ENCODE measurements at places on chromosomes 5 and 9.

- peak; percentile 18 for DNase-seq
Measured at GRCh38 chr5:111411301-111411700, 101.0 kb downstream of the STARD4 start.

DNA sequence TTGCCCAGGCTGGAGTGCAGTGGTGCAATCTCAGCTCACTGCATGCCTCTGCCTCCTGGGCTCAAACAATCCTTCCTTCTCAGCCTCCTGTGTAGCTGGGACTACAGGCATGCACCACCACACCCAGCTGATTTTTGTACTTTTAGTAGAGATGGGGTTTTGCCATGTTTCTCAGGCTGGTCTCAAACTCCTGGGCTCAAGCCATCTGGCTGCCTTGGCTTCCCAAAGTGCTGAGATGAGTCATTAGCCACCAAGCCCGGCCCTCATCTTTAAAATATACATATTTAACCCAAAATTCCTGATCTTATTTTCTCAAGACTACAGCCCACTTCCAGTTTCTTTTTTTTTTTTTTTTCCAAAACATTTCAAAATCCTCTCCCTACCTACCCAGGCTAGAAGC is 31.7 kb upstream of the MINAR2 start:
- DNase-seq, result peak; percentile 7

DNA sequence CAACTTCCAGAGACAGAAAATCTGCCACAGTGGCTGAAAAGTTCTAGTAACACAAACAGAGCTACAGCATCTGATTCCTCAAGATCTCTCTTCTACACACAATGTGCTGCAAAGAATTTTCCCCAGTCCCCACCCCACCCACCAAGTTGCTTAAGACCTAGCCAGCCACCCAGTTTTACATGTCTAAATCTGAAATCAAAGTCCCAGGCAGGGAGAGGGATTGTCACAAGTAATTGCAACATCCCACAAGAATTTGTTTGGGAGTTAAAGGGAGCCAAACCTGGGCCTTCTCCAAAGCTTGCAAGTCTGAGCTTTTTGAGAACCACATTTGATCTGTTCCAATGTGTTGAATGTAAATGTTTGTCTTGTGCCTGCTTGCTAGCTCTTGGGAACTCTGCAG is 15.5 kb downstream of the IGIP start:
- DNase-seq, result peak; percentile 36

GRCh38 chr5:65625743-65626142 is 916 bp downstream of the SHLD3 start:
- DNase-seq, result no peak

- DNase-seq, result no peak
Measured at GRCh38 chr5:10949856-10950630, 189.0 kb upstream of the DAP start.

- DNase-seq, result no peak
Measured at GRCh38 chr9:13904746-13905145, 409.2 kb downstream of the NFIB start.

DNA sequence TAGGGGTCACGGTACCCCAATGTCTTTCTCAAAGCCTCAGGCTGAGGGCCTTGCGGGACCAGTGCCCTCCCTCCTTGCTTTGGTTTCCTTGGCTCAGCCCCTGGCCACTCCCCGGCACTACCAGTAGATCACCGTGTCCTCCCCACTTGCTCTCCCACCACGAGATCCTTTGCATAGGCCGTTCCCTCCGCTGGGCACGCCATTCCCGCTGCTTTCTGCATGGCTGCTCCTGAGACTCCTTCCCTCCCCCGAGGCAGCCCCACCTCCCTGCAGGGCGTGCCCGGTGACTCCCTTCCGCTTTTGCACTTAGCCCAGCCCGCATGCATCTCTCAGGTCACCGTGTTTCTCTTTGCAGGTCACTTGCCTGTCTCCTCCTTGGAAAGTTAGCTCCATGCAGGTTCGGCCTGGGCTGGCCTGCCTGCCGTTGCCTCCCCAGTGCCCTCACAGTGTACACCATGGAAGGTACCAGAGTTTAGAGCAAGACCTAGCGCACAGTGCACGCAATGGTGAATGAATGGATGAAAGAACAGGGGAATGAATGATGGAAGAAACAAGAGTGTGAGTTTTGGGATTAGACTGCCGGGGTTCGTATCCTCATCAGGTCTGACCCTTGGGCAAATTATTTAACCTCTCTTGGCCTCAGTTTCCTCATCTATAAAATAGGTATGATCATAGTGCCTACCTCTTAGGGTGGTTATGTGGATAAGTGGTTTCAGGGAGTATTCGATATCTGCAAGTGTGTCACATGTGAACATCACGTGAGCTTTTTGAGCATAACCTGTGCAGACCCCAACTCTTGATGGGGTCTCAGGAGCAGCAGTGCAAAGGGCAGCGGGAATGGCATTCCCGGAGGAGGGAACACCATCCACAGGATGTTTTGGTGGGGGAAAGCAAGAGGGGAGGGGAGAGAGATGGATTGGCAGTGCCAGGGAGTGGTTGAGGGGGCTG is 214.3 kb downstream of the C9orf50 start:
- DNase-seq, result no peak

DNA sequence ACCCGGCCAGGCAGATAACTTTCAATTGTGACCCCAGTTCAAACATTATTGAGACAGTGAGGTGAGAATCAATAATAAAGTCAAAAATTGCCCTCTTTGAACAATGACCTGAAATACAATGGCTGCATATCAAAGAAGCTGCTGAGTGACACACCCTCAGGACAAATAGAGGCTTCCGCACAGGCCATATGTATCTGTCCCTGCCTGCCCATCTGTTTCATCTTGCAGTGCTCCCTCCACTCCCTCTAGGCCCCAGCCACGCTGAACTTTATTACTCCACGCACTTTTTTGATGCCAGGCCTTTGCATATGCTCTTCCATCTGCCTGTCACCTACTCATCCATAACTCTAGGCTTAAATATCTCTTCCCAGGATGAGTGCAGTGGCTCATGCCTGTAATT is 15.9 kb upstream of the PFDN1 start:
- DNase-seq, result no peak

DNA sequence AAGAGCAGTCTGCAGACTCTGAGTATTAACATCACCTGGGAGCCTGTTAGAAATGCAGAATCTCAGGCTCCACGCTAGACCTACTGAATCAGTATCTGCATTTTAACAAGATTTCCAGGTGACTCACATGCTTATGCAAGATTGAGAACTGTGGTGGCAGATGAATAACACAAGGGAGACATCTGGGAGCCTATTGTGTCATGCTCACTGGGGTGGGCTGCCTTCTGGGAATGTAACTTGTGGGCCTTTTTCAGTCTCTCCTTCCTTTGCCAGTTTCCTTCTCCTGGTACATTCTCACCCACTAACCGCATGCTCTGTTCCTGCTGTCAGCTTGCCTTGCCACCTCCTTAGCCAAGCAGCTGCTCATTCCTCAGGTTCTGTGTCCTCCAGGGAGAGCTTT is 176.6 kb upstream of the C9orf72 start:
- DNase-seq, result no peak

DNA sequence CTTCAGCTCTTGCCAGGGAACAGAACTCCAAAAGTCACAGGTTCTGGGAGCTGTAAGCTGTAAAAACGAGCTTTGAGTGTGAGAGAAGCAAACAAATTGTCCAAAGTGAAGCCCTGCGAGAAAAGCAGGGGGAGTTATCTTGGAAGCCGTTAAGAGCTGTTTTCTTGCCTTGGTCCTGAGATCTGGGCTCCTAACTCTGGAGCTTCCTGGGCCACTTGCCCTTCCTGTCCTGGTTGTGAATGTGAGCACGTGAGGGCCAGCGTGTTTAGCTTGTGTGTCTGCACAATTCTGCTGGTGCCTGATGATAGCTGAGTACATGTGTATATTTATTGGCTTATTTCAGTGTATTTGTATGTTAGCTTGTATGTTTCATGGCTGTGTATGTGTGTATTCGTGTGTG is 40.5 kb downstream of the DAB2IP start:
- DNase-seq, result no peak

DNA sequence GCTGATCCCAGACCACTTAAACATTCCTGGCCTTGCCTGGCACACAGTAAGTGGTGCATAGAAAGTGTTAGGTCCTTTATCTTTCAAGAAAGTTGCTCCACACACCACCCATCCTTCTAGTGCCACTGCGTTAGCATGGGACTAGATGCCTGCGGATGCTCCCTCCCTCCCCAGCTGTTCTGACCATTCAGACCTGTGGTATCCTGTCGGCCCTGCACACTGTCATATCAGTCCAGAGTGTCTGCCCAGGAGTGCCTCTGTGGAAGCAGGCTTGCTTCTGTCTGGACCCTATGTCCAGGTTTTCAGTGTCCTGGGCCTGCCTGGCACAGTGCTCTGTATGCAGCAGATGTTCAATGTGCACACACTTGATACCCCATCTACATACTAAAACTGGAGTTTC is 38.3 kb upstream of the SMU1 start:
- no peak for DNase-seq

DNA sequence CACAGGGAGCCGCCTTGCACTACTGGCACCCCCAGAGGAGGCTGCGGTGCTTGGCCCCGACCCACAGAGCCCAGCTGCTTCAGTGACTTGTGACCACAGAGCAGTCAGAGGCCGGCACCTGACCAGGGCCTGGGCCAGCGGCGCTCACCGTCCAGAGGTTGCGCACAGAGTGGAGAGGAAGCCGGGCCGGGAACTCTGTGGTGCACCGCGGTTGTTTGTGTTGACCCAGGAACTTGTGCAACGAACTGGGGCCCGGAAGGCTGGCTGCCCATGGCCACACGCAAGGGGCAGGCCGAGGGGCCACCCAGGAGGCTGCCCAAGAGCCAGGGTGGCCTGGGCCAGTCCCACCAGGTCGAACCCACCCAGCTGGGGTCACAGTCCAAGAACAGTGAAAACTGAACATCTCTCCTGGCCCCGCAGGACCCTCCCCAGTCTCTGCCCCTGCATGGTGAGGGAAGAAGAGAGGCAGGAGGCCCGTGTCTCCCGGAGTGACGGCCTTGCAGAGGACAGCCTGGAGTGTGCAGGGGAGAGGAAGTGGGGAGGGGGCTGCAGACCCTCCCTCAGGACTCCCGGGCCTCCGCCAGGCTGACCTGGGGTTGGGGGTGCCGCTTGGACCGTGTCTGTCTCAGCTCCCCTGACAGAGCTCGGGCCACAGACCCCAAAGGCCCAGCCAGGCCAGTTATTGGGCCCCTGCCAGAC is 42.8 kb upstream of the EGFL7 start:
- DNase-seq, result peak; percentile 15

DNA sequence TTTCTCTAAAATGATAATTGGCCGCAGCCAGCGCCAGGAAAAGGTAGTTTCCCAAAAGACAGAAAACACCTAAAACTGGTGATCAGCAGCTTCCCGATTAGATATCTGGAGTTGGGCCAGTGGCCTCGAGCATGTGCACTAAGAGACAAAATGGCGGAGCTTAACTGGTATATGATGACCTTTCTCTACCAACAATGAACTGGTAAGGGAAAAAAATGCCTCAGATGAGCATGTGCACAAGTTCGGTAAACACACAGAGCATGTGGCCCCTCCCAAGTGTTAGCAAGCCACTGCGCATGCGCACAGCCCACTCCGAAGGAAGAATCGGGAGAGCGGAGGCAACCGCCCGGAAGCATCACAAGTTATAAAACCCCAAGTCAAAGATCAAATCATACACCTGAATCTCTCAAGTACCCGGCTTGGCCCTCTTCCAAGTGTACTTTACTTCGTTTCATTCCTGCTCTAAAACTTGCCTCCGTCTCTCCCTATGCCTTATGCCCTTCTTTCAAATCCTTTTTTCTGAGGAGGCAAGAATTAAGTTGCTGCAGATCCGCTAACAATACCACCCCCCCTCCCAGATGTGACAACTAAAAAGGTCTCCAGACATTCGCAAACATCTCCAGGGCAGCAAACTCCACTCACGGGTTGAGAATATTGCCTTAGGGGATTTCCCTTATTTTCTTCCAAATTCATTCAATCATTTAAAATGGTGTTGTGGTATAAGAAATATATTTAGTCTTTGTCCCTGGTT is 15.0 kb upstream of the PTBP3 start:
- DNase-seq, result peak; percentile 88

- DNase-seq, result no peak
Measured at GRCh38 chr5:142838845-142839244, 68.7 kb downstream of the ARHGAP26 start.

DNA sequence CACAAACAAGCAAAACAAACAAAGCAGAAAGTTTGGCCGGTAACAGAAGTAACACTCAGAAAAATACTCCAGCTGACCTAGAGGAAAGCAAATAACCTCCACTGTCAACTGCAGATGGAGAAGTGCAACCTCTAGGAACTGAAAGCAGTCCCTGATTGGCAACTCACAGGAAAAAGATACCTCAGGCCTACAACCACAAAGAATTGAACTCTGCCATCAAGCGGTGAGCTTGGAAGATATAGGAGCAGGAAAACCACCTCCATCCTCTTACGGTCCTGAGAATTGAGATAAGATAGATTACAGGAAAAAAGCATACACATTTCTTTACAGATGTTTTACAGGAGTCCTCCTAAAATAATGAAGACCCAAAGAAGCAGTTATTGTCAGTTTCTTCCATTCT is 184.5 kb downstream of the PDZD2 start:
- DNase-seq, result no peak

DNA sequence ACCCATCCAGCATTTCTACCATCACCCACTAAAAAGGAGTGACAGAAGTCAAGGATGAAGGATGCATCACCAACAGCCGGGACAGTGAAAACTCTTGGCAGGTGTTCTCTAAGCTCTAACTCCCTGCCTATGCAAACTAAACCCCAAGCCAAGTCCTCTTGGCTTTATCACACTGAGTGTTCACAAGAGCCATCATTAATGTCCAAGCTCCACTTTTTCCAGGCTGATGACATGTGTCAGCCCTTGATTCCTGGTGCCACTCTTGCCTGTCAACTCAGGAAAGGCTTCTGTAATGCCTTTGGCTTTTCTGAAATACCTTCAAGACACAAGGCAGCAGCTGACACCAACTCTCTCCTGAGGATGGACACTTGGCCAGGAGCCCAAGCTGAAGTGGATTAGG is 86.9 kb downstream of the NR6A1 start:
- no peak for DNase-seq

DNA sequence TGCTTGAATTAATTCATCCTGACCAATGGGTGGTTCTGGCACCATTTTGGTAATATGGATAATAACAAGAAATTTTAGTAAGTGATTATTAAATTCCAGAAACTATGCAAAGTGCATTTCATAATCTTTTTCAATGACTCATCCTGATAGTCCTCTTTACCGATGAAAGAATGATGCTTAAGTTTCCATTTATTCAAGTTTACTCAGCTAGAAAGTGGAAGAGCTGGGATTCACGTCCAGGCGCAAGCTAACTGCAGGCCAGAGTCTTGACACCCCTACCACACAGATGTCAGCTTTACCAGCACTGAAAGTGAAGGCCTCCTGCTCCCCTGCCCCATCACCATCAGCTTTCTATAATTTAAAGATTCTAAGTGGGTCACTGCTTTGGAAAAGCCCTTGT is 493.5 kb upstream of the WWC1 start:
- DNase-seq, result no peak

DNA sequence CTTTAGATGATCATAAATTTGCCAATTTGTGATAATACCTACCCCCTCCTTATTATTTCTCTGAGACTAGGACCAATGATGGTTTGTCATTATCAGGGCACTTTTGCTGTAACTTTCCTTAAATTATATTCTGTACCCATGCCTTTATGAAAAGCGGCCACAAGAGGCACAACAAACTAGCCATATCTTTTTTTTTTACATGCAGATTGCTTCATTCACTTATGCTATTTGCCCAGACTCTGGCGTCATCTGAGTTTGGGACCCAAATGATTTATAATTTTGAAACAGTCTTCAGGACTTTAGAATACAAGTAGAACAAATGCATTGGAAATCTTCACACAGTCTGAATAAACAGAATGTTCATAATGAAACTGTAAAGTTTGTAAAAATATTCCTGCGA is 408.1 kb downstream of the MAT2B start:
- peak; percentile 7 for DNase-seq
